Activated CD4-positive, CD25-positive, alpha-beta regulatory T cell (primary cell): ENCODE measurements at places on chromosomes 1 and 21.

DNA sequence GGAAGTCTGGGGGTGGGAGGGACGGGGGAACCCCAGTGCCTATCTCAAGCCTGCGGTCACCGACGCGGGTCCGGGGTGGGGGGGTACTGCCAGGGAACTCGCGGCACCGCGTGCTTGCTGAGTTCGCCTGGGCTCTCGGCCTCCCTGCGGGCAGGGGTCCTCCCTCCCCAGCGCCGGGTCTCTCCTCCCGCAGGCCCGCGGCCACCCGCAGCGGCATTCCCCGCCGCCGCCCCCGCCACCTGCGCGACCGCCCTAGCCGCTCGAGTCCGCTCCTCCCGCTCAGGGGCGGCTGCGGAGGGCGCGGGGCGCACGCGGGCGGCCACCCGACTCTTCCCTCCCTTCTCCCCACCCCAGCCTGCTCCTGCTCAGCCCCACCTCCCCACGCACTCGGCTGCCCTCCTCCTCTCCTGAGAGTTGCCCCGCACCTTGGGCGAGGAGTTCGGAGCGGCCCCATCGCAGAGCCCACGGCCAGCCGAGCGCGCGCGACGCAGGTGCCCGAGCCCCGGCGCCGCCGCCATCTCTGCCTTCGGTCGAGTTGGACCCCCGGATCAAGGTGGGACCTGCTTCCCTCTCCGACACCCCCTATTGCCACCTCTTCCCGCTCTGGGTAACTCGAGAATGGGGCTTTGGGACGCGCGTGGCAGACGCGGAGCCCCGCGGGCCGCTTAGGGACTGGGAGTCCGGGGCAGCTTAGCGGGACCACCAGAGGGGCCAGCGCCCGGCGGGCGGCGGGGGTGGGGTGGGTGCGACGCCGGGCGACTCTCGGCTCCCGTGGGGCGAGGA lies 105.0 kb downstream of the LEPR start:
- no peak for DNase-seq

DNA sequence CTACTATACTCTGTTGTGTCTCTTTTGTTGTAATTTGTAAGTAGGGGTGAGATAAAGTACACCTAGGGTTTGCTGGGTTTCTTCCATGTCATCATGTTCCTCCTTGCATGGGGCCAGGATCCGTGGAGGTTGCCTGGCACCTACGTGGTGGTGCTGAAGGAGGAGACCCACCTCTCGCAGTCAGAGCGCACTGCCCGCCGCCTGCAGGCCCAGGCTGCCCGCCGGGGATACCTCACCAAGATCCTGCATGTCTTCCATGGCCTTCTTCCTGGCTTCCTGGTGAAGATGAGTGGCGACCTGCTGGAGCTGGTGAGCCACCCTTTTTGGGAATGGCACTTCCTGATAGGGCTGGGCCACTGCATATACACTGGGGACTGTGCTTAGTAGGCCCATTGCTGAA lies 4.4 kb downstream of the PCSK9 start:
- DNase-seq = no peak

DNA sequence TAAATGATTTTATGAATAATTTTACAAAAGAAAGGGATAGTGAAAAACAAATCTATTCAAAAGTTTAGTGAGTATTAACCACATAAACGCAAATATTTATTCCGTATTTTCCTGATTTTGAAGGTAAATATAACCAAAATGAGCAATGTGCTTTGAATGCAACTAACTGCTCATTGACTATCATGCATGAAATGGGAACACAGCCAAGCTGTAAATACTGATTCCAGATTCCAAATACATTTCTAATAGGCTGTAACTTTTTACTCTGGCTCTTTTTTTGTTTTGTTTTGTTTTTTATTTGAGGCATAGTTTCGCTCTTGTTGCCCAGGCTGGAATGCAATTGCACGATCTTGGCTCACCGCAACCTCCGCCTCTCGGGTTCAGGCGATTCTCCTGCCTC lies 41.8 kb downstream of the SELENOF start:
- DNase-seq = no peak

DNA sequence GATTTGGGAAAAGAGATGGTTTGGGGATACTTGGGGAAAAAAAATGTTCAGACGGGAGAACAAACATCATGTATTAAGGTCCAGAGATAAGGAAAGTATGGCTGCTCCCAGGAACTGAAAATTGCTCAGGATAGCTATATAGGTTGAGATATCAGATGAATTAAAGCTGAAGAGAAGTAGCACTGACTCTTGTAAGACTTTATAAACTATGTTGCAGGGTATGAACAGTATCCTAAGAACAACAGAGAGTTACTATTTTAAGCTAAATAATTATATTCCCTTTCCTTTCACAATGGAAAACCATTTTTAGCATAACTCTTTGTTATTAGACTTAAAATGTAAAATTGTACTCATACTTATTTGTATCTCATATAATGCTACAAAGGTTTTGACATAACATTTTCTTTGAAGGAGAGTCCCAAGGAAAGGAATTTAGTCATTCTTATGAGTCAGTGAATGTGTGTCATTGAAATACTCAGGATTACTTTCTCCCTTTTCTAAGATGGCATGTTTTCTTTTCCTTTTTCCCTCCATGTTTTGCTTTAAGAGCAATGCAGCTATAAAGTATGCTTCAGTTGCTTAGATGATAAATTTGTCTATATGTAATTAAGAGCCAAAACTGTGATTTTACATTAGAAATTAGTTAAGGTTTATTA lies 139.4 kb upstream of the KIAA1614 start:
- no peak for DNase-seq

- no peak for DNase-seq
Measured at GRCh38 chr1:60998786-60999185, 83.6 kb upstream of the NFIA start.

- DNase-seq = no peak
Measured at GRCh38 chr1:179506199-179506598, 69.5 kb downstream of the NPHS2 start.

DNA sequence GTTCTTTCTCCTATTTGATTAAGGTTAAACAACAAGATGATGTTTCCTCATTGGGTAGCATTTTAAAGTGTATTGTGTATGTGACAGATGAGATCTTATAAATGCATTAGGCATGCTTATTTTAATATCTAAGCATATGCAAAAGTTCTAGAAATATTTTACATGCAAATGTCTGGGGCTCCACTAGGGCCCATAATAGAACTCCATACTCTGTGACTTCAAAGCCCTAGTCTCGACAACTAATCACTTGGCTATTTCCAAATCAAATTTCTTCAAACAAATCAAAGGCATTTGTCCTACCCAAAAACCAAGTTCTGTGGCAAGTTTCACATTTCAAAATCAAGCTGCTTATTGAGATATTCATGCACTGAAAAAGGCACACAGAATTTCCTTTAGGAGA lies 385.6 kb upstream of the ST6GALNAC5 start:
- DNase-seq = no peak

DNA sequence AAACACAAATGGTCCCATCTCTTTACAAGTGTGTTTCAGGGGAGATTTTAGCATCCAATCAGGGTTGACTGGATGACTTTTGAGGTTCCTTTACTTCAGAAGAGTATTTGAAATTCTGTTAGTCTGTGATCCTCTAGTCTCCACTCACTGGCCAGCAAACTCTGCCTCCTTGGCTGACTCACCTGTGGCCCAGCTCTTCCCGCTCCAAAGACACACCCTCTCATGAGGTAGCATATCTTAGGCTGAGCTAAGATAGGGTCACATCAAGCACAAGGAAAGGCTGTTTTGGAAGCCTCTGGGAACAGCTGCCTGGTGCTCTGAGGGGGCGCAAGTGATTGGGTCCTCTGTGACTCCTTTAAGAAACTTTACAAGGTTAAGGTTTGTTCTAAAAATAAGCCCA lies 102.3 kb upstream of the FGGY start:
- no peak for DNase-seq

DNA sequence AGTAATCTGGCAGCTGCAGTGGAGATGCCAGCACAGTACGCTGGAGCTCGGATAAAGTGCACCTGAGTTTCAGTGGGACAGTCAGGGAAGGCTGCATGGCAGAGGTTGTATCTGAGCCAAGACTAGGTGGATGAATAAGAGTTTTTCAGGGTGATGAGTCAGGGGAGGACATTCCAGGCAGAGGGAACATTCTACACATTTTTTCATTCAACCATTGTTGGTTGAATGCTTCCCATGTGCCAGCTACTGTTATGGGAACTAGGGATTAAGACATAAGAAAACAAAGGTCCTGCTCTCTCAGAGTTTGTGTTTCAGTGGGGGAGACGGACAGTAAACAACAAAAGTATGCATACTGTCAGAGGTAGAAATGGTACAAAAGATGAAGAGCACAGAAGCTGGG lies 5.2 kb downstream of the LEPR start:
- no peak for DNase-seq

- no peak for DNase-seq
Measured at GRCh38 chr1:43049481-43049880, 90.8 kb upstream of the SLC2A1 start.

DNA sequence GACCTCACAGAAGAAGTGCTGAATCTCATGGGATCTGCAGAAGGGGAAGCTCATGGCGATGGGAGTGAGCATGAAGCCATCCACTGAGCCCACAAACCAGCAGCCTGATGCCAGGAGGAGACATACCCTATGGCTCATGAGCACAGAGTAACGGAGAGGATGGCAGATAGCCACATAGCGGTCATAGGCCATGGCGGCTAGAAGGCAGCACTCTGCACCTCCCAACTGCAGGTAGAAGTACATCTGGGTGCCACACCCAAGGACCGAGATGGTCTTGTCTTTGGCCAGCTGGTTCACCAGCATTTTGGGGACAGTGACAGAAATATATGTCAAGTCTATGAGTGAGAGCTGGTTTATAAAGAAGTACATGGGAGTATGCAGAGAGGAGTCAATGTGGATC lies 4.3 kb downstream of the OR2T10 start:
- no peak for DNase-seq

DNA sequence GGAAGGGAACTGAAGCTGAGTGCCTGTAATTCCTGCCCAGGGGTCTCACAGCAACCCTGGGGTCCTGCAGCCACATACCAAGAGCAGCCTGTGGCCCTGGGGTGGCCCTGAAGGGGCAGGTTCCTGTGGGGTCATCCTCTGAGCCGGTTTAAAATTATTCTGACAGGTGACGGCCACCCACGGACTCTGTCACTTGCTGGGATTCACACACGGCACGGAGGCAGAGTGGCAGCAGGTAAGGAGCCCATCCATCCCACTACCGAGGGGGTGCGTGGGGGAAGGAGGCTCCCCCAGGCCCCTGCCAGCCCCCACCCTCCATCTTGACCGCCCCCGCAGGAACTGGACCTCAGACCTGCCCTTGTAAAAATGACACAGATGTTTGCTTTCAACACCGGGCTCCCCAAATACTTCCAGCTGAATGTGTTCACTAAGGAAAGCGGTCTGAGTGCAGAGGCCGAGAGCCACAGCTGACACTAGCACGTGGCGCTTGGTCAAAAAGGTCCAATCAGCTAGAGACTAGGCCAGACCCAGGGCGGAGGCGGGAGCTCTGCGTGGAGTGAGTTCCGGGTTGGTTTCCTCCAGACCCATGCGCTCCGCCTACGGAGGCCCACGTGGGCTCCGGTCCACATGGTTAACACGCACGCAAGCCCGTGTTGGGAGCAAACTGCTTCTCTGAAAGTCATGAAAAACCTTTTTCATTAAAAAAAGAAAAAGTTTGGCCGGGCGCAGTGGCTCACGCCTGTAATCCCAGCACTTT lies 10.0 kb downstream of the YBEY start:
- DNase-seq = peak; percentile 17

DNA sequence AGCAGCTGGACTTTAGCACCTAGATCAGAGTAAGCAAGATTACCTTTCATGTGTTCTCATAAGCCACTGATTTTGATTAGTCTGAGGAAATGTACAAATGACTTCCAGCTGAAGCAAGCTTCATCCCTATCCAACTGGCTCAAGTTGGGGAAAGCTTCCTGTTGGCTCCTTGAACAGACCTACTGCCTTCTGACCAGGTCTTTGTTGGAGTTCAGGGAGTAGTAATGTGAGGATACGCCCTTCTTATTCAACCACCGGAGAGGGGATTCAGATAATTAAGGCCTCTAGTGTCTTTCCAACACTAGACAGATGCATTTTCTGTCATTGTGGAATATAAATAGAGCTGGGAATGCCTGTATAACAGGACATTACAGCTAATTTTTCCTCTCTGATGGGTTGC lies 268.9 kb downstream of the TGFB2 start:
- no peak for DNase-seq

- DNase-seq = no peak
Measured at GRCh38 chr21:35943752-35944151, 116.6 kb downstream of the SETD4 start.

- no peak for DNase-seq
Measured at GRCh38 chr1:8078176-8078671, 52.1 kb upstream of the ERRFI1 start.

- no peak for DNase-seq
Measured at GRCh38 chr1:243926803-243927245, 76.8 kb upstream of the AKT3 start.

- no peak for DNase-seq
Measured at GRCh38 chr1:201734786-201735185, 94.2 kb upstream of the IPO9 start.

GRCh38 chr1:94617134-94617805 lies 75.7 kb upstream of the F3 start:
- no peak for DNase-seq

- no peak for DNase-seq
Measured at GRCh38 chr1:7387053-7387927, 383.8 kb upstream of the VAMP3 start.

DNA sequence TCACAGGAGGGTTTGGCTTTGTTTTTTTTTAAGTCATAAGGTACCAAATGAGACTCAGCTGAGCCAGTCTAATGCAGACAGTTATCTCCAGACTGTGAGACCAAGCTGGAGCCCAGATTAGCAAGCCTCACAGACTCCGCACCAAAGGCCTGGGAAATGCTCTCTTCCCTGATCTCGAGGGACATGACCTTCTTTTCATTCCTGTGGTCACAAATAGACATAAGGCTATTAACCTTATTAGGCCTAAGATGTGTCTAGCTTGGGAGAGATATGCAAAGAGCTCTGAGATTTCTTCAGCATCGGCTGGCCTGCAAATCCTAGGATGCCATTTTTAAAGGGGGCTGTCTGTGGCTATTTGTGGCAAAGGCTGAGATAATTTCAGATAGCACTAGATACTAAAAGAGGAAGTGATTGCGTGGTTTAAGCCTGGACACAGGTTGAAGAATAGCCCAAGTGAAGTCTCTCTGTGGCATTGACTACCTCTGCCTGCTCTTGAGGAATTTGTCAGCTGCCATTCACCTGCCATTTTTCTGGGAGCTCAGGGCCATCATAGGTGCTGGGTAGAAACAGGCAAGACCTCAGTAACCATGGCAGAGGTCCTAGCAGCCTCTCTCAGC lies 301.3 kb downstream of the SIPA1L2 start:
- DNase-seq = no peak
